ENCODE measurements at places on chromosomes 2 and 18.

DNA sequence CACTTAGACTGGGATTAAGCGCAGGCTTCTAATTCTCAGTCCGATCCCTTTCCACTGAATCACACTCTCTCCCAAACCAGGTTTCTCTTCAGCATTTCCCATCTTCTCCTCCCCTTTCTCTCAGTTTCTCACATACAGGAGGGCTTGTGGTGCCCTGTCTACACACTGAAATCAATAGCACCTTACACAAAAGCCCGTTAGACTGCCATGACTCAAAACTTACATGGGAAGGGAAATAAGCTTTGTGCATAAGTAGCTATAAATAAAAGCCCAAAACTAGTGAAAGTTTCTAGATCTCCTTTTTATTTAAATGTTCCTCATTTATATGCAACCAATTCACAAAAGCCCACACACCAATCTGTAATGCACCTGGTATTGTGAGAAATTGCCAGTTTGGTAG lies 318.4 kb downstream of the TXNL1 start:
- no peak for DNase-seq

DNA sequence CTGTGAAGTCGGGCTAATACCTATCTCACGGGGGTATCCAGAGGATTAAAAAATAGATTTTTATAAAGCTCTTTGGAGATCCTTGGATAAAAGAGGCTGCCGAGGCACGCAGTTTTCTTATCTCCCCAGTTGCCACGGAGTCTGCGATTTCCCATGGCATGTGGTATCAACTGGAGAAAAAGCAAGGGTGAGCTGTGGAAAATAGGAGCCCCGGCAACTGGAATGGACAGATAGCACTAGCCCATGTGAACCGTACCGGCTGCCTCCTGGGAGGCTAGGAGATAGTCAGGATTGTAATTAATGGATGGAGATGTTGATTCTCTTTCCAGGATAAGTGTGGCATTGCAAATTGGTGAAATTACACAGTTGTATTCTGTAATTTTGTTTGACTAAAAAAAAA lies 407.6 kb upstream of the KCNH7 start:
- no peak for DNase-seq

- DNase-seq: no peak
Measured at GRCh38 chr18:67133669-67134068, 382.9 kb downstream of the DSEL start.

GRCh38 chr18:41390309-41390708 lies 564.7 kb upstream of the PIK3C3 start:
- no peak for DNase-seq

- DNase-seq: no peak
Measured at GRCh38 chr2:242002944-242003343, 133.4 kb downstream of the RTP5 start.

DNA sequence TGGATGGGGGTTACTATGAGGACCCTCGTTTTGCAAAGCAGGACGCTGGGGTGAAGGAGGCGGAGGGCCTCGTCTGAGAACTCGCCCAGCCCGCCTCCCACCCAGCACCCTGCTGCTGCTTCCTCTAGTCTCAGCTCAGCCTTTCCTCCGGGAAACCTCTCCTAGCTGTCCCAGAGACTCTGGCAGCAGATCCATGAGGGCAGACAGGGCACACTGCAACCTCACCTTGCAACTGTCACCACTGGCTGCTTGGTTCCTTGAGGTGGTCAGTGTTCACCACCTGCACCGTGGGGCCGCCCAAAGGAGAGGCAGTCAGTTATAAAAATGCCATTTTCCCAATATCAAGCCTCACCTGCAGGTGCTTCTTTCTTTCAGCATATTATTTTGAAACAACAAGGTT lies 45.6 kb downstream of the PARD6G start:
- no peak for DNase-seq

DNA sequence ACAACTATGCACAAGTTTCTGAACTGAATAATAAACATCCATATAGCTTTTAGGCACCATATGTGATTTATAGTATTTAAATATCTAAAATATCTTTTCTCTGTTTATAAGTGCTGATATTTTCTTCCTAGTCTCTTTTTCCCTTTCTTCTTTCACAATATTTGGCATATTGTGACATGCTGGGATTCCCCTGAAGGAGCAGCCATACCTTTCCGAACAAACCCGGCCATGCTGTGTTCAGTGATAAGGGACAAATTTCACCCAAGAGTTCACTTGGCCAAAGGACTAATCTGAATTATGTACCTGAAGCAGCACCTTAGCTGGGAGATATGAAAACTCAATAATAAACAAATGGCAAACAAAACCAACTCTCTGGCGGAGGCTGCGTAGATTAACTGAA lies 250.8 kb downstream of the RDH14 start:
- DNase-seq: no peak

- DNase-seq: no peak
Measured at GRCh38 chr2:128024816-128025215, 3.0 kb downstream of the SAP130 start.

- no peak for DNase-seq
Measured at GRCh38 chr2:212254339-212254738, 284.3 kb downstream of the ERBB4 start.

DNA sequence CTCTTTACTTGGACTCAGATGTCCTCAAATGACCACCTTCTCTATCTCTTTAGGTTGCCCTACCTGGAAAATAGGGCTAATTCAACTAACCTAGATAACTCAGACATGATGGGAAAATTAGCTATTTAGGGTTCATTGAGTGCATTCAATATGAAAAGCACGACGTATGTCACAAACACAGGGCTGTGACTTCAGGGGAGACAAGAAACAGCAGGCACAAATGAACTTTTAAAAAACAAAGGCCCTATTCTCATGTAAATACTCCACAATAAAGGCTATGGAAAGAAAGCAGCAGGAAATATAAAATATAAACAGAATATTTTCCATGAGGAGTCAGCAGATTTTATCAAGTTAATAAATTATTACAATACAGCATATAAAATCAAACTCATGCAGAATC lies 97.8 kb downstream of the SS18 start:
- no peak for DNase-seq

DNA sequence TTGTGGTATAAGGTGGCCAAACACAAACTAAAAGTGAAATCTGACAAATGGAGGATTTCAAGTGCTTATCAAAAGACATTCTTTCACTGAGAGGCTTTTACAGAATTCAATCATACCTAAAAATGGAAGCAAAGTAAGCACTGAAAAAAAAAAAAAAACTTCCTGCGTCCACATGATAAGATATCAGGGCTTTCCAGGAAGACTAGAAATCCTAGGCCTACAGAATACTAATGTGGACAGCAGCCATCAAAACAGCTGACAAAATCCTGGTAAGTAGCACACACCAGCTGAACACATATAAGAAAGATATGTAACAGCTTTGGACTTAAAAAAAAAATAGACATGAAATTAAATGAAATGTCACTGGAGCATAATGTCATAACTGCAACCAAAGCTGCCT lies 178.2 kb downstream of the SUCLG1 start:
- DNase-seq: no peak

DNA sequence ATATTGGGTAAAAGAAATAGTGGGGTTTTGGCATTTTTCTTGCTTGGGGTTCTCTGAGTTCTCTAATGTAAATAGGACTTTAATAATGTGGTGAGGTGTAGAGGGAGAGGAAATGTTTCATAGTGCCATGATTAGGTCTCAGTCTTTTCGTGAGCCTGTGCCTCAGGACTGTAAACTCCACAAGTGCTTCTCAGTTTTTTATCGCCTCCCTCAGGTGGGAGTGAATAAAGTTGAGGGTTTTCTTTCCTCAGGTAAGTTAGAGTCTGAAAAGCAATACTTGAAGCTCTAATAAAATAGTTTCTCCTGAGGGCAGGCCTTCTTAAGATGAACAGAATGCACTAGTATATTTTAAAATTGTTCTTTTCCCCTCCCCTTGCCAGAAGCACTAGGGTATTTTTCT lies 243.1 kb upstream of the SETBP1 start:
- DNase-seq: no peak

GRCh38 chr2:200772620-200773019 lies 39.1 kb upstream of the BZW1 start:
- DNase-seq: no peak

GRCh38 chr2:184402381-184402780 lies 195.9 kb upstream of the ZNF804A start:
- no peak for DNase-seq

All from CMK (cell line).